ENCODE measurements at places on chromosomes 6 and 20.

- no peak for DNase-seq
These were observed 154.3 kb downstream of the BCAS1 start for GRCh38 chr20:53916173-53916512.

- DNase-seq, result no peak
These were observed 130.7 kb downstream of the DLL1 start for GRCh38 chr6:170160031-170160627.

DNA sequence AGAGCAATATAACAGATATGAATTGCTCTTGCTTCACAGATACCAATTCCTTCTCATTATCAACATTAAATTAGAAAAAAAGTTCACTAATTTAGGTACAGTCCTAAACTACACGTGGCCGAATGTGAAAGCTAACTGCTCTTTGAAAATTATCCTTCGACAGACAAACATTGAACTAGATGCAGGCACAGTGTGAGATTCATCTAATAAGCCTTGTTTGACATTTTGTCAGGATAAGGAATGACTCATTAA is 1.1 kb downstream of the FAM184A start:
- DNase-seq, result no peak

- peak; percentile 53 for DNase-seq
These were observed 15.2 kb upstream of the KCNK15 start for GRCh38 chr20:44730441-44730840.

GRCh38 chr20:42252116-42252515 is 633.9 kb upstream of the CHD6 start:
- DNase-seq, result no peak

DNA sequence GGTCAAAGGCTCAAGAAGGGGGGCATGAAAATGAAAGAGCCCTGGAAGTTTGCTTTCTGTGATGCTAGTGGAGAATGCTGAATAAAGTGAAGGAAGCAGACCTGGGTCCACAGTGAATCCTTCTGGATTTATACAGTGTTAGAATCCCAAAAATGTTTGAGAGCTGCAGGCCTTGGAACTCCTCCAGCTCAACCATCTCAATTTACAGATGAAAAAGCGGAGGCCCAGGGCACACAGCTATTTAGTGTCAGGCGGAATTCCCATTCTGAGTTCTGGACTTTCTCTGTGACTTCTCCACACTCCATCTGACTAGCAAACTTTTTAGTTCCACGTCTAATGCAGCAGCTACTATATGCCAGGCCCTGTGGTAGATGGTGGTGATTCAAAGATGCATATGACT is 1.5 kb upstream of the PRSS35 start:
- peak; percentile 24 for DNase-seq
